ENCODE measurements at places on chromosomes 2 and 18.

DNA sequence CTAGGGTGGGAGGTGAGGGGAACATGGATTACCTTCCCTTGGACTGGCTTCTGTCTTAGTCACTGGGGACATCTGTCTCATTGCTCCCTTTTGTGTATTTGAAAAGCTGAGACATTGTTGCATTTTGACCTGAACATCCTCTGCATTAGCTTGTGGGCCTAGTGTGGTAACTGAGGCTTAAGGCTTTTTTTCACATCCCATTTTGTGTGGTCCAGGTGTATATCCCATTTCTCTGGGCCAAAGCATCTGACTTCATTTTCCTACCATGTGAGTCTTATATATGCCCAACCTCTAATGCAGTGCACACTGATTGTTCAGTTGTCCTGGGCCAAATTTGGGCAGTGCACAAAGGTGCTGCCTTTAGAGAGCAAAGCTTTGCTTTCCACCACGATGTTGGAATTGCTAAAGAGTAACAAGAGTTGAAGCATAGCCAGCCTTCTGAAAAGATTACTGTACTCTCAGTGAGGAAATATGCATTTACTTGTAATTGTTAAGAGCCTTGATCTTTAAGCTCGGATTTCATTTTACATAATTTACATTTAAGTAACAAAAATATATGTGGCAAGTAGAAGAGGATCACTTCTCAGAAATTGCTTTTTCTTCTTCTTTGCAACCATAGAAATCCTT, 13.3 kb downstream of the PRKCE start:
- DNase-seq, result no peak

- DNase-seq, result no peak
Observed at GRCh38 chr2:132676999-132677398, 7.0 kb upstream of the LYPD1 start.

DNA sequence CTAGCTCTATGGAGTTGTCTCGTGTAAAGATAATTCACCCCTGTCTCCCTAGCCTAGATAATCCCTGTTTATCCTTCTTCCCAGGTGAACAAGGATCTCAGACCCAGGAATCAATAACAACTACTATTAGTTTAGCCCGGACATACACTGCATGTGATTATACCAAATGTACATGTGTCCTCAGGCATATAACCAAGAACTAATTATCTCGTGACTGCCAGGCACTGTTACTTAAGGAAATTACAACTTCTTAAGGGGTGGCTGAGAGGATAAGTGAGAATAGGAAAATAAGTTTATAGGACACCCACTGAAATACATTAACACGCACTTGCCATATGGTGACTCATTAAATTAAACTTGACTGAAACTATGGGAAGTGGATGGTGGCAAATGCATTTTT, 126.6 kb downstream of the CNTNAP5 start:
- DNase-seq, result no peak

DNA sequence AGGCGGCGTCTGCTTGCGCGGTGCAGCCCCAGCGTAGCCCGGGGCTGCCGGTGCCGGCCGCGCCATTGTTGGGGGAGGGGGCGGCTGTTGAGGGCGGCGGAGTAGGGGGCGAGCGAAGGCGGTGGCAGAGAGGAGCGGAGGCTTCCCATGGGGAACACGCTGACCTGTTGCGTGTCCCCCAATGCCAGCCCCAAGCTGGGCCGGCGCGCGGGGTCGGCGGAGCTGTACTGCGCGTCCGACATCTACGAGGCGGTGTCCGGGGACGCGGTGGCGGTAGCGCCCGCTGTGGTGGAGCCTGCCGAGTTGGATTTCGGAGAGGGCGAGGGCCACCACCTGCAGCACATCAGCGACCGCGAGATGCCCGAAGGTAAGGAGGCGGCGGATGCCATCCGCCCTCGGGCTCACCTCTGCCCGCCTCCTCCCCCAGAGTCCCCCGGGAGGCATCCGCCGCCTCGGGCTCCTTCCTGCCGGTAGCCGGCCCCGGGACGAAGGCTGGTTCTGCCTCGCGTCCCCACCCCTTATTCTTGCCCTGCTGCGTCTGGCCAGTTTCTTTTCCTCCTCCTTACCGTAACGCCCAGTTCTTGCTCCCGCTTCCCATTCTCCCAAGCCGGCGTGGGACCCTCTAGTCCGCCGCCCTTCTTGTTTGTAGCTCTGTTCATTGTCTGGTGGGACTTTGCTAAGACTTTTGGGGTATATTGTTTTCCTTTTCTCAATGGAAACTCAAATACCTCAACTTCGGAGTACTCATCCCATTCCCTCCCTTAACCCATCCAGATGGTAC, 500 bp downstream of the CCNYL1 start:
- DNase-seq, result no peak

GRCh38 chr2:238123218-238123971, 15.1 kb upstream of the KLHL30 start:
- no peak for DNase-seq

GRCh38 chr18:53503914-53504441, 720.5 kb downstream of the MBD2 start:
- no peak for DNase-seq

- DNase-seq, result no peak
Observed at GRCh38 chr2:203061346-203061745, 46.7 kb downstream of the NBEAL1 start.

DNA sequence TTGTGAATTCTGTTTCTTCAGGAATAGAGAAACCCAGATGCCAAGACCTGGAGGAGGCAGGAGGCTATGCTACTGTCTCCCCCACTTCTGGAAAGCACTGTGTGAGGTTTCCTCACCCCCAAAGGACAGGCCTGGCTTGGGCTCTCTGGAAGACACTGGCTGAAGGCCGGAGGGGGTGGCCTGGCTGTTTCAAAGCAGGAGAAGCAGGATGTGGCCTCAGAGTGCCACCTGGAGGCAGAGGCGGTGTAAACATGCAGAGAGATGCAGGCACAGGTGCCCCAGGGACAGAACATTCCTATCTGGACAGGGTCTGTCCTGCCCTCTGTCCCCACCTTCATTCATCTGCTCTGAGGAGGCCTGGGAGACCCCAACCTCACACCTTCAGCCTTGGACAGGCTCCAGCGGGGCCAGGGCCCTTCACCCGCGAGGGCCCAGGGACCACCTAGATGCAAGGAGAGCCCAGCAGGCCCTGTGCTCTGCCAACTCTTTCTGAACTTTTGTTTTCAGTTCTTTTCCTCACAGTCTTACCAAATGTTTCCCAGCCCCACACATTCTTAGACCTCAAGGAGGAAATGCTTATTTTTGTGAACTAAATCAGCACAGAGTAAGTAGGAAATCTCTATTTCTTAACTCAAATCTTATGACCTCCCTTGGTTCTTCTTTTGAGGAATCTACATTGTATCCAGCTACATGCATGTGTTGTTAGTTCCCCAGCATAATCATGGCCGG, 79.2 kb downstream of the LONRF2 start:
- DNase-seq, result peak; percentile 8

DNA sequence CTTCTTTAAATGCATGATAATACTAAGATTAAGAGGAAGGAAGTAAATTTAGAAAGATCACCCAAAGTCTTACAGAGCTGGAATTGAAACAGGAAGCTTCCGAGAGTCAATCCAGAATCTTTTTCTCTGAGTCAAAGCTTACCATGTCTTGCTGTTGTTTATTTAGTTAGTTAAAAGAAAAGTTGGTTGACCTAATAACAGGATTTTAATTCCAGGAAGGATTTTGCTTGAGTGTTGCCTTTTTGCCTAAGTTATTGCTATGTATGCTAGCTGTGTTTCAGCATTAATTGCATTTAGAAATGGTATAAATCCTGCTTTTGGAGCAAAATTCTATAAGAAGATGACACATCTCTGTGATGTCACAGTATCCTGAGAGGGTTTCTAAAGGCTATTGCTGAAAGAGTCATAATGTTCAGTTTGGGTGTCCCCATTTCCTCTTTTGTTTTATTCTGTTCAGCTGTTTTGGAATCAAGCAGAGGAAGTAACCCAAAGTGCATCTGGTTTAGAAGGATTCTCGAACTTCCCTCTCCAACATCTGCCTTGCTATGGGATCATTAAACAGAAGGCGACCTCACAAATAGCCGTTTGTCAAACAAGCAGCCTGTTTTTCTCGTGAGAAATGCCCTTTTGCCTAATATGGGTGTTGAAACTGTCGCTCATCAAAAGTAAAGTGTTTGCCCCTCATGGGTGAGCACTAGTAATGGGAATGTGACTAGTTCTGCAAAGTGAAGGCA, 271.5 kb upstream of the MMADHC start:
- no peak for DNase-seq

GRCh38 chr18:42635378-42636048, 480.0 kb downstream of the RIT2 start:
- DNase-seq, result no peak

- no peak for DNase-seq
Observed at GRCh38 chr18:58032233-58032632, 11.8 kb upstream of the NEDD4L start.

DNA sequence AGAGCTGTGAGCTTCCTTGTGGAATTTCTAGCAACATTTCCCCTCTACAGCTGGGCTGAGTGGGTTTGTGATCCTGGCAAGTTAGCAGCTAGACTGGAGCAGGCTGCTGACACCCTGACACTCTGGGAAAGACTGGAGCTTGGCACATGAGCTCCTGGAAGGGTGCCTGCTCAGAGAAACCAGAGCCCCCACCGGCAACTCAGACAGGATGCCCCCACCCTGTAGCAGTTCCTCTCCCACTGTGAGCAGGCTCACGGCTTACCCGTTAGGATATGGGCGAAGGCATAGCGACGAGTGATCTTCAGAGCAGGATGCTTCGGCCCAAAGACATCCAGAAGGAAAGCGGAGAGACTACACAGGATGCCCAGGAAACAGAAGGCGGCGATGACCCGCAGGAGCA, 11.2 kb downstream of the TMEM127 start:
- no peak for DNase-seq

DNA sequence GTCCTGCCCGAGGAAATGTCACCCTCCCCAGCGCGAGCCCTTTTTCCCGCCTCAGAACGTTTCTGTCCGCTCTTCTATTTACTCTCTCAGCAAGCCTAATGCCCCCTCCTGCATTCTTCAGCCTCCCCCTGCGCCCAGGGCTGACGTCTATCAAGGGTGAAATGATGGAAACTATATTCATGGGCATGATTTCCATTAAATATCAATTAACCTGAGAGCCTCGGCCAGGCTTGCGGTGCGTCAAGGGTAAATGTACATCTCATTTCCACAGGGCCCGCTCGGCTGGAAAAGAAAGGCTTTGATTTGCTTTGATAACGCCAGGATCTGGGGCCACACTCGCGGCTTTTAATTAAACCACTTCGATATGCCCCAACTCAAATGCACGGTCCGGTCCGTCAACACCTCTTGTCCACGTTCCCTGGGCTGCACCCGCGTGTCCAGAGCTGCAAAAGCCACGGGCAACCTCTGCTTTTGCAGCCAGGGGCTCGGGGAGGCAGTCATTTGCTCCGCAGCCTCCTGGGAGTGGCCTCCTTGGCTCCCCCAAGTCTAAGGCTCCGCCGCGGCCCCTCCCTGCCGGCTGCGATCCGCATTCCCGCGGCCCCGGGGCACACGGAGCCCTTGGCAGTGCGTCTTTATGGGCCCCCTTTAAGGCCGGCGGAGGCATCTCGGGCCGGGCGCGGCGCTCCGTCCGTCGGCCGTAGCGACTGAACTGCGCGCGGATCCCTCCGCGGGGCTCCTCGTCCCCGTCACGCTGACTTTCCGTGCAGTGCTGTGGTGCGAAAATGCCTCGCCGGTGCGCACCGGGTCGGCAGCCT, at the start of gene HOXD8:
Gene HOXD8 (plus strand): TSS at position 724 of the 815 bp plus-strand sequence. CDS start 662 bp downstream, outside the sequence.
- peak; percentile 48 for DNase-seq

DNA sequence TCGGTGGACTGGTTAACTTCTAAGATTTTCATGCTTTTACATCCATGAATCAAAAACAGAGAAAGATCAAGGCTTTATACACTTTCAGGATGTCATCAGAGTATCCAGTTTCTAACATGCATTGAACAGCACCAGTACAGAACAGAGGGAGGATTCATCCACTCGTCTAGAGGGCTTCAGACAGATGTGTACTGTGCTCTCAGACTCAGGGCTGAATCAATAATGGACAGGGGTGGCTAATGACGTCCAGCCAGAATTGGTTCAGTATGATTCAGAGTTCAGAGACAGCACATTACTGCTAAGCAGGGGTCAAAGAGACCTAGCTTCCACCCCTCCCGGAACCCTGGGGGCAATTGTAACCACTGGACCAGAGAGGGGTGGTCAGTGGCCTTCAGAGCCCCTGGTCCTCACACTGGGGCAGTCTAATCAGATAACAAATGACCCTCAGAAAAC, 37.3 kb downstream of the RNU4ATAC start:
- no peak for DNase-seq

DNA sequence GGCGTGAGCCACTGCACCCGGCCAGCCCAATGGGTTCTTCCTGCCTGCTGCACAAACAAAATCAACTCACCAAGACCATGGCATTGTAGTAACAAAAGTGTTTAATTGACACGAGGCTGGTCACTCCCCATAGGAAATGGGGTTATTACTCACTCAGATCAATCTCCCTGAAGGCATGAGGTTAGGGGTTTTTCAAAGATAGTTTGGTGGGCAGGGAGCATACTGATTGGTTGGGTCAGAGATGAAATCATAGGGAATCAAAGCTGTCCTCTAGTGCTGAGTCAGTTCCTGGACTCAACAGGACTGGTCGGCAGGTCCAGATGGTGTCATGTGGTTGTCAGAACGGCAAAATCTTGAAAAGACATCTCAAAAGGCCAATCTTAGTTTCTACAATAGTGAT, 122.1 kb downstream of the TMEM17 start:
- no peak for DNase-seq

GRCh38 chr2:178452870-178453269, 1.7 kb downstream of the PJVK start:
- no peak for DNase-seq

GRCh38 chr18:79927607-79928562, 23.6 kb downstream of the SLC66A2 start:
- no peak for DNase-seq

- no peak for DNase-seq
Observed at GRCh38 chr2:217489145-217489960, 513.4 kb downstream of the TNS1 start.

- no peak for DNase-seq
Observed at GRCh38 chr2:172261292-172261691, 158.6 kb upstream of the DLX2 start.

DNA sequence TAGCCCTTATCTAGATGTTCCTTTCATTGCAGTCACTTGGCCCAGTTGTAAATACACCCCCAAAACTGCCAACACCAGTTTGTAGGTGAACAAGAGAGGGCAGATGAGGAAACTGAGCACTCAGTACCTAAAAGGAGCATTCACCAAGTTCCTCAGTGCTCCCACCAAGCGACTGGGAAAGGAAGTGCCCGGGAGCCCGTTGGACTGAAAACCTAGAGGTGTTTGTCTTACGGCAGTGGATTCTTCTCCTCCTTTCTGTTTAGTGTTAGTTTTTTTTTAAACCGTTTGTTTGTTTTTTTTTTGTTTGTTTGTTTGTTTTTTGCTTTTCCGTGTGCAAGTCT, 43.3 kb downstream of the SOX11 start:
- no peak for DNase-seq

GRCh38 chr2:206562375-206562774, 79.9 kb upstream of the FAM237A start:
- DNase-seq, result no peak

Data from NCI-H187 (cell line).